ENCODE measurements at places on chromosomes 12 and 14. TPM values are rescaled to one million over a fixed set of nuclear protein-coding genes. Genes with fewer than 3 reads are reported as not detected.

The PRKD1 gene
- total RNA-seq: 12.7 TPM

The MUCL1 gene
- not detected for total RNA-seq

GRCh38 chr12:67082221-67082620, 186.9 kb upstream of the CAND1 start:
- no peak for DNase-seq

DNA sequence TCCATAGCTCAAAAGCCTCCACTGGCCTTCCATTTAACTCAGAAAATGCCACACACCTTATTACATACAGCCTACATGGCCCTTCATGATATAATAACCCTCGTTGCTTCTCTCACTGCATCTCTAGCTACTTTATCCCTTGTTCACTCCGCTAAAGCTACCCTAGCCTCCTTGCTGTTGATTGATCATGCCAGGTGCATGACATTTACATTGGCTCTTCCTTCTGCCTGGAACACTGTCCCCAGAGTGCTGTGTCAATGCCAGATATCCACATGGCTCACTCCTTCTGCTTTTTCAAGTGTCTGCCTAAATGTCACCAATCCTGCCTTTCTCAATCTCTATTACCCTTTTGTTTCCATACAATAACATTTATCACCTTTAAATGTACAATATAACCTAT, 58.3 kb downstream of the CAND1 start:
- no peak for DNase-seq

GRCh38 chr12:102993537-102993936, 36.1 kb downstream of the ASCL1 start:
- no peak for DNase-seq

DNA sequence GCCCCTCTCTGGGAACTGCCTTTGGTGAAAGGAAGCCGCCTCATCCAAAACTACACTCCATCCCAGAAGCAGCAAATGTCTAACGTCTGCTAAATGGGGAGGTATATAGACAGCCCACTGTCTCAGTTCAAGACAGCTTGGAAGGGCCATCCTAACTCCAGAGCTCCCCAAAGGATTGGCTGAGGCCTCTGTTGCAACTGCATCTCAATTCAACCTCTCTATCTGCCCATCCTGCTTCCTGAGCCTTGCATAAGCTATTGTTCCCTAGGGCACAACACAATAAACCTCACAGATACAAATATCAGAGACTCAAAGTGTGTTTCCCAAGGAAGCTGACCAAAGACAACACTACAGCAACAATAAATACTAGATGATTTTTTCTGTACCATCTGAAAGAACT, 495.2 kb upstream of the SOX5 start:
- DNase-seq: no peak

DNA sequence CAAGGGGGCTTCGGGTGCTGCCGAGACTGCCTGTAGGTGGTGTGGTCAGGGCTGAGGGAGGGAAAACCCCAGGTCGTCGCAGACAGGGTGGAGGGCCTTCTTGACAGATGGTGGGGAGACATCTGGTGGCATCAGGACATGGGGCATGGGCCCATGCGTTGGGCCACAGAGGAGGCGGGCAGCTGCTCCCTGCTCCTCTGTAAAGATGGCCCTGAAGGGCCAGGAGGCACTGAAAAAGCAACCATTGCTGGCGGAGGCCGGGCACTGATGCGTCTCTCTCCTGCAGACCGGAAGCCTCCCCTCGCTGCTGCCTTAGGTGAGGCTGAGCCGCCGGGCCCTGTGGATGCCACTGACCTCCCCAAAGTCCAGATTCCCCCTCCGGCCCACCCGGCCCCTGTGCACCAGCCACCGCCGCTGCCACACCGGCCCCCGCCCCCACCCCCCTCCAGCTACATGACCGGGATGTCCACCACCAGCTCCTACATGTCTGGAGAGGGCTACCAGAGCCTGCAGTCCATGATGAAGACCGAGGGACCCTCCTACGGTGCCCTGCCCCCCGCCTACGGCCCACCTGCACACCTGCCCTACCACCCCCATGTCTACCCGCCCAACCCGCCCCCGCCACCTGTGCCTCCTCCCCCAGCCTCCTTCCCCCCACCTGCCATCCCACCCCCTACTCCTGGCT, 28.8 kb downstream of the CCNK start:
- DNase-seq: no peak

The LGMN gene
- 341 TPM for total RNA-seq

The DLK1 gene
- not detected for total RNA-seq

The ARMH4 gene
- 7.1 TPM for total RNA-seq

DNA sequence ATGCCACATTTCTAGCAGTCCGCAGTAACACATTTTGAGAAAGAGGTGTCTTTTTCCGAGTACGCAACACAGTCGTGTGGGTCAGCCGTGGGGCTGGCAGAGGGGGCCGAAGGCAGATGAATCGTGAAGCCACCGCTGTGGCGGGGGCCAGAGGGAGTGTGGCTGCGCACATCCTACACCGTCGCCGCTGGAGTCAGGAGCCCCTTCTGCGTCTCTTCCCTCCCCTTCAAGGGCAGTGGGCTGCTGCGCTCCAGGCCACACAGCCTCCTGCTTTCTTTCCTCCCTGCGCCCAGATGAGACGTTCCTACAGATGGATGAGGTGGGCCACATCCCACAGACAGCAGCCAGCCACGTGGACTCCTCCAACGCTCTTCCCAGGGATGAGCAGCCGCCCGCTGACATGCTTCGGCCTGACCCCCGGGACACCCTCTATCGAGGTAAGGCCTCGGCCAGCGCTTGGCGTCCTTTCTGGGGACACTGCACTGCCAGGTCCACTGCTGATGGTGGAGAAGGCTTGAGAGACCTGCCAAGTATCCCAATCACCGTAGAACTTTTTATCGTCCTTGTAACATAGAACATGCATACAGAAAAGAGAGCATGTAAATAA, 89.8 kb downstream of the B4GALNT3 start:
- DNase-seq: no peak

- DNase-seq: peak; percentile 13
These were observed at the start of gene SERPINA5 for GRCh38 chr14:94581127-94581999. SERPINA5 (plus strand) TSS chr14:94581426; CDS start chr14:94587363, 5,937 bp downstream.

- no peak for DNase-seq
These were observed 31.8 kb upstream of the ULK1 start for GRCh38 chr12:131862600-131862993.

The AP1G2 gene
- total RNA-seq: 71.6 TPM

The ITGB7 gene
- 3.2 TPM for total RNA-seq

DNA sequence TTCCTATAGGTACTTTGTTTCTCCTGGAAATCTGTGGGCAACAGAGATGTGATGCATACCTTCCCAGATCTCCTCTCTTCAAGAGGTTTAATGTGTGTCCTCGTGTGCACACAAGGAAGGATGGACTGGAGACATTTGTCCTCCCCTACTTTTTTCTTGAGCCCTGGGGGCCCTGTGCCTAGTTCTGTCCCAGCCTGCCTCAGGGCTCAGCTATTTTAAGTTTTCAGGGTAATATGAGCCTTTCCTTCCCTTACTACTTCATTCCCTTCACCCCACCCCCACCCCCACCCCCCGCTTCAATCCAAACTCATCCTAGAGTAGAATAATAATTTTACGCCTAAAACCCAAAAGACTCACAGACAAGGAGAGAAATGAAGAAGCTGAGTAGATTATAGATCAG, 446 bp downstream of the STAC3 start:
- DNase-seq: no peak

The B3GNT4 gene
- not detected for total RNA-seq

GRCh38 chr12:70271025-70271424, 27.8 kb downstream of the CNOT2 start:
- no peak for DNase-seq

Measured in thyroid gland (tissue), 4 donors.